Foreskin fibroblast (primary cell): ENCODE measurements at places on chromosomes 13 and 19.

DNA sequence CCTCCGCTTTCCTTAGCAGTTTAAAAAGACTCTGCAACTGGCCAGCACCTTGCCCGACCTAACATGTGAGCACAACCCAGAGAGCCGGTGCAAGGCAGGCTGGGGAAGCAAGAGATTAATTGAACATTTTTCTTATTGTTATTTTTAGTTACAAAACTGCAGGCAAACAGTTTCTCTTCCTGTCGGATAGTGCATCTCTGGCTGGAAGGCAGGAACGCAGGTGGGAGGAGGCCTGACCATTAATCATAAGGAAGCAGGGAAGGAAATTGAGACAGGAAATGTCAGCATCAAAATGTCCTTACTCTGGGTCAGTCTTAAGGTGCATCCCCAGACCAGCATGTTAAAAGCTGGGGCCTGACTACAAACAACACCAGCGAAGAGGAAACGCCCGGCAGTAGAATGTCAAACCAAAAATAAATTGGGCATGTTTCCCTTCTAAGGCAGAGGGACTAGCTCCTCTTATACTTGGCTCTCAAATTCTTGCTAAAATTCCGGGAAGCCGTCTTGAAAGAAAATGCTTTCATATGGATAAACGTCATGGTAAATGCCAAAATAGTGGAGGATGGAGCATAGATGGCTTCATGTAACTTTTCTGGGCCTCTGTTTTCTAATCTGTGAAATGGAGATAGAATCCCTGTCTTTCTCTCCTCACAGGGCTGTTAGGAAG, 226.8 kb downstream of the RAP2A start:
- DNase-seq = no peak

DNA sequence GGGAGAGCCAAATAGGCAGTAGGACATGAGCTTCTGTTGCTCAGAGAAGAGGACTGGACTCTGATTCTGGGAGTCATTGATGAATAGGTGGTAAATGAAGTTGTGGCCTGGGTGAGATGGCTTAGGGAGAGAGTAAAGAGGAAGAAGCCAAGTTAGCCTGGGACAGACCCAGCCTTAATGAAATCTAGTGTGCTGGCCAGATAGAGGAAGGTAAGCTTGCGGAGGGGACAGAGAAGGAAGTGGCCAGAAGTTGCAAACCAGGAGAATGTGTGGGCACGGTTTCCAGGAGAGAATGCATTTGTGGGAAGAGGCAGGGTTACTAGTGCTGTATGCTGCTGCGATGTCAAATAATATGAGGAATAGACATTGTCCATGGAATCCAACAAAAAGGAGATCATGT, 83.3 kb upstream of the OLFM4 start:
- DNase-seq = no peak

GRCh38 chr19:57802269-57802668, 12.4 kb downstream of the ZNF552 start:
- no peak for DNase-seq

DNA sequence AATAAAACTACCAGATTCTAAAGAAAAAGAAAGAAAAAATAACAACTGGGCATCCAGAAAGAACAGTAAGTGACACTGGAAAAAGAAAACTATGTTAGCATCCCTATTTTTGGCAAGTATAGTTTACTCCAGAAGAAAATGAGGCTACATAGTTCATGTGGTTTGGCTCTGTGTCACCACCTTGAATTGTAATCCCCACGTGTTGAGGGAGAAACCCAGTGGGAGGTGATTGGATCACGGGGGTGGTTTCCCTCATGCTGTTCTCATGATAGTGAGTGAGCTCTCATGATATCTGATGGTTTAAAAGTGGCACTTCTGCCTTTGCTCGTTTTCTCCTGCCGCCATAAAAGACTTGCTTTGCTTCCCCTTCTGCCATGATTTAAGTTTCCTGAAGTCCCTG, 76.9 kb downstream of the ITGBL1 start:
- DNase-seq = peak; percentile 81

DNA sequence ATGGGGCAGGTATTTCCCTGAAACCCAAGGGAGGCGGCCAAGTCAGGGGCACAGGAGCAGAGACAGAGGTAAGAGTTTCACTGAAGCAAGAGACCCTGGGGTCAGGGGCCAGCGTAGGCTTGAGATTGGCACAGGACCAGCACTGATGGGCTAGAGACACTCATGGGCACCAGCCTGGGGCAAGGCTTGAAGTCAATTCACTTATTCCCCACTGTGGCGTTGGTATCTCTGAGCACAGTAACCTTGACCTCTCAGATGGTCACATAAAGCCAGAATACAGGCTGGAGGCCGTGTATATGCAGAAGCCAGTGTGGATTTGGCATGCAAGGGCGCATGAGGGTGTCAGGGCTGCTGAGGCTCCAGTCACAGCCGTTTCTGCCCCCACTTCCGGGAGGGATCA, 173.5 kb upstream of the GPR12 start:
- DNase-seq = no peak

DNA sequence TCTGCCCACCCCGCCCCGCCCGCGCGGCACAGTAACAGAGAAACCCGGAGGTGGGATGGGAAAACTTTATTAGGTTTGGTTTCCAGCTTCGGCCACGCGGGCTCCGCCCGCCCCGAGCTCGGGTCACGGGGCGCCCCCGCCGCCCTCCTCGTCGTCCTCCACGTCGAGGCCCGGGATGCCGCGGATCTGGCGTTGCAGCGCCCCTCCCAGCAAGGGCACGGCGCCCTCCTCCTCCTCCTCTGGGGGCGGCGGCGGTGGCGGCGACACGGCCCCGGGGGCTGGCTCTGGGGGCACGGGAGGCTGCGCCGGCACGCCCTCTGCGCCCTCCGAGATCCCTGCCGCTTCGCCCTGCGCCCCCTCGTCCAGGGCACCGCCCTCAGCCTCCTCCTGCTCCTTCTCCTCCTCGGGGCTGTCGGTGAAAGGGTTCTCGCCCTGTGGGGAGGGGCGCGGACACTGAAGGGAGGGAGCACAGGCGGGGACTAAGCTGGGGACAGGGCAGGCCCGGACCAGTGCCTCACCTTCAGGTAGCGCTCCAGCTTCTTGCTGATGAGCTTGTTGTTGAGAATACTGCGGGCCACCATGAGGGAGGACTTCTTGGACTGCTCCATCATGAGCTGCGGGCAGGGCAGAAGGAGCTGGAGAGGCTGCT, 536 bp upstream of the AKAP8 start:
- DNase-seq = peak; percentile 69

DNA sequence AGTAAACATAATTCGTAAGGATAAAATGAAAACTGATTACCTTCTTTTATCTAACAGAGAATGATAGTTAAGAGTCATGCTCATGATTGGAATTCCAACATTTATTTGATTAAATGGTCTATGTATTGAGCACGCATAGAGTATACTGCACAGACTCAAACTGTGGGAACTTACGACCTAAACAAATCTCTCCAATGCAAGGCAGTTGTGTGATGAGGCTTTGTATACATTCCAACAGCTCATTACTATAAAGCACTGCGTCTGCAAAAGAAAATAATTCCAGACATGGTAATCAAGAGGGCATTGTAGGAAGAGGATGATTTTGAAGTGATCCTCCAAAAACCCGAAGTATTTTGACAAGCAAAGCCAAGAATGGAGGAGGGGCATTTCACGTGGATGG, 169.5 kb downstream of the NUFIP1 start:
- no peak for DNase-seq

DNA sequence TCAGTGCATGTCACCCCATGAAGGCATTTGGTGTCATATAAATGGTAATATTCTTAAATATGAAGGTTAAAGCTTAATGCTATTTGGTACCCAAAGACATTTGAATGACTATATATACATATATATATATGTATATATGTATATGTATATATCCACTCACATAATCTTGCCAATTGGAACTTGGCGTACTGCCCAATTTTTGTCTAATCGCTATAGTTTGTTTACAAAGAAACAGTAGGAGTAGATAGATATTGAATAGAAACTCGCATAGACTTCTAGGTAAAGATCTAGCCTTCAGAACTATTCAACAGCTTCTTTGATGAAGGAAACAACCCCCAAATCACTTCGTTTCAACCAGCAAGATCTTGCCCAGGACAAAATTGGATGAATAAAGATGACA, 24.1 kb downstream of the KLF5 start:
- DNase-seq = no peak

DNA sequence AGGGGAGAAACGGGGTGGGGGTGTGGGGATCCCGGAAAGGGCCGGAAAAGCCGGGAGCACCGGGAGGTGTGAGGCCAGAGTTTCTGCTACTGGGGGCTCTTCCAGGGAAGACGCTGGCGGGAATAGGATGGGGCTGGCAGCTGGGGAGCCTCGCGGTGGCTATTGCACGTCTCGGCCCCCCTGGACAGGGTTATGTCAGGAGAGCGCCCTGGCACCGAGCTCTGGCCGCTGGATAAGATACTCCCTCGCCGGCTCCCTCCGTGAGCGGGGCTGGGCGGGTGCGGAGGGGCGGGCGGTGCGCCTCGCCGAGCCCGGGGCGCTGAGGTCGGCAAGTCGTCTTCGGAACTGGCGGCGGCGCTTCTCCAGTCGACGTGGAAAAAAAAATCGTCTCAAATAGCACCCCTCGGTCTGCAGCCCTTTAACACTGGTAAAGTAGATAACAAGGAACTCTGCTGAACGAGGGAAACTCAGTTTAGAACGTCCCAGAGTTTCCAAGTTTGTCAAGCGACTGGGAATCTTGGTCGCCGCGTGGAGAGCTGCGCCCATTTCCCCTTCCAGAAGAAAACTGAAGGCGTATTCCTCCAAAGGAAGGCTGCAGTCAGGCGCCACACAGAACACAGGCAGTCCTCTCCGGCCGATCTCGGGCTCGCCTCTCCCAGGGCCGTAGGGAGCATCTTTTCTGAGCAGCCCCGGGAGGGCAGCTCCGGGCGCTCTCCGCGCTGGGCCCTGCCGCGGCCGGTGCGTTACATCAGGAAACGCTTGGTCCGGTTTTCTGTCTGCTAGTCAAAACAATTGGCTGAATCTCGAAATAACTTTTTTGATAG, 115.1 kb downstream of the KCNRG start:
- DNase-seq = peak; percentile 69

GRCh38 chr13:84784443-84785153, 902.3 kb upstream of the SLITRK1 start:
- no peak for DNase-seq

DNA sequence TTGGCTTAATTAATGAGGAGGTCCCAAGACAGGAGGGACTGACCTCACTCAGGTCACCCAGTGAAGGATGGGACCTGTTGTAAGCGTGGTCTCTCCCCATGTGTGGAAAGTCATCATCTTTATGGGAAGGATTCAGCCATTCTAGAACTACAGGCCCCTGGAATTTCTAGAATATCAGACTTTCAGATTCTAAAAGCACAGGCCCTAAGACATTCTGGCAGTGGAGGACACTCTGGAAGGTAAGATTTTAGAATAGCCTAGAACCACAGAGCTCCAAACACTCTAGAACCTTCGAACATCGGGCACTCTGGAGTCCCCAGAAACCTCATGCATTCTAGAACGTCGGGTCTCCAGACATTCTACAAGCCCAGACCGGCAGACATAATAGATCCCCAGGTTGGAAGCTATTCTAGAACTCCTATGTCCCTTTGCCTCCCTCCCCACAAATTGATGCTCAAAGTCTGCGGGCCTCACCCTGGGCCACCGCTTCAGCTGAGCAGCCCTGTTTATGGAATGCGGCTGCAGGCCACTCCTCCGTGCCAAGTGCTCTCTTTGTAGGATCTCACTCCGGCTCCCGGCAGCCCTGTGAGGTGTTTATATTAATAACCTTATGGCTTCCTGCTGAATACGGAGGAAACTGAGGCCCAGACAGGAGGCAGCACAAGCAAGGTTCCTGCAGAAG, 1.9 kb upstream of the KLK15 start:
- peak; percentile 30 for DNase-seq

DNA sequence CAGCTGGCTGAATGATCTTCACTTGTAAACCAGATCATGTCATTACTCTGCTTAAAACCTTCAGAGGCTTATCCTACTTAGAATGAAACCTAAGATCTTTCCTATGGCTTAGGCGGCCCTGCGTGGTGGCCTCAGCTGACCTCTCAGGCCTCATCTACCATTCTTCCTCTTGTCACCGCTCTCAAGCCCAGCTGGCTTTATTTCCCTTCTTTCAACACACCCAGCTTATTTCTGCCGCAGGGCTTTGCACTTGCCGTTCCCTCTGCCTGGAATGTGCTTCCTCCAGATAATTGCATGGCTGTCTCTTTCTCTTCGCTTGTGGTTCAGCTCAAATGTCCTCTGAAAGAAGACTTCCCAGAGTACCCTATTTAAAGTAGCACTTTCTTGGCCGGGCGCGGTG, 3.6 kb upstream of the ASF1B start:
- DNase-seq = peak; percentile 77

DNA sequence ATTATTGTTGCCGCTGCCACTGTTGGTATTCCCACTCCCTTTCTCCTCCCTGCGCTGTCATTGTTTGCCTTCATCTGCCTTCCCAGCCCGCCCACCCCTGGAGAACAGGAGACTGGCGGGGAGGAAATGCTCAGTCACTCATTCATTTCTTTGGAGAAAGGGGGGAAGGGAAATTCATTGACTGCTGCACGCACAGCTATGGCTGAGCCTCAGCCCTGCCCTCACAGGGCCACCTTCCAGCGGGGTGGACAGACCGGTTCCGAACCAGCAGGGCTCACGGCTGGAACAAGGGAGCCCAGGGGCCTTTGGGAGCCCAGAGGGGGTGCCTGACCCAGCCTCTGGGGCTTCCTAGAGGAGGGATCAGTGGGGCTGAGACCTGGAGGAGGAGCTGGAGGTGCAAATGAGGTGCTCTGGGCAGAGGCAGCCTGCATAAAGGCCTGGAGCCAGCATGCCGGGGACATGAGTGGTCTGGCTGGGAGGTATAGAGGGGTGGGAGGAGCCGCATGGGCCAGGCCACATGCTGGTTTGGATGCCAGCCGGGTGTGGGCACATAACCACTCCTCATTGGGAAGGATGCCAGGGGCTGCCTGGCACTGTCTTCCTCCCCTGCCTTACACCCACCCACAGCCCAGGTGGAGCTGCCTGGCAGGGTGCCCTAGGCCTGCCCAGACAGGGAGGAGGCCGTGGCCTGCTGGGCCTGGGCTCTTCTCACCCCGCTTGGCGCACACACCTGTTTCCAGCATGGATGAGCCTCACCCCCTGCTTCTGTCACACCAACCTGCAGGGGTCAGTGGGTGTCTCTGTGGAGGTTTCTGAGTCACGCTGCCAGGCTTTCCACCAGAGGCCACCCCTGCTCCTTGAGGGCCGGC, 26.8 kb downstream of the PPP5C start:
- DNase-seq = peak; percentile 67

DNA sequence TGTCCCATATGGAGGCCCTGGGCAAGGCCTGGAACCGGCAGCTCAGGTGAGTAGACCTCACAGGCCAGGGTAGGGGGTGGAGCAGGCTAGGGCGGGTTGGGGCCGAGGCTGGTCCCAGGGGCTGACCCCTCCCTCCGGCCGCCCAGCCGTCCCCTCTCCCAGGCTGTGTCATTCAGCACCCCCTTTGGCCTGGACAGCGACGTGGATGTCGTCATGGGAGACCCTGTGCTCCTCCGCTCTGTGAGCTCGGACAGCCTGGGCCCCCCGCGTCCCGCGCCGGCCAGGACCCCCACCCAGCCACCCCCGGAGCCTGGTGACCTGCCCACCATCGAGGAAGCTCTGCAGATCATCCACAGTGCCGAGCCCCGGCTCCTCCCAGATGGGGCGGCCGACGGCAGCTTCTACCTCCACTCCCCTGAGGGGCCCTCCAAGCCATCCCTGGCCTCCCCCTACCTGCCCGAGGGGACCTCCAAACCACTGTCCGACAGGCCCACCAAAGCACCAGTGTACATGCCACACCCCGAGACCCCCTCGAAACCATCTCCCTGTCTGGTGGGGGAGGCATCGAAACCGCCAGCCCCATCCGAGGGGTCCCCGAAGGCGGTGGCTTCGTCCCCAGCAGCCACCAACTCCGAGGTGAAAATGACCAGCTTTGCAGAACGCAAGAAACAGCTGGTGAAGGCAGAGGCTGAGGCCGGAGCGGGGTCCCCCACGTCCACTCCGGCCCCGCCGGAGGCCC, 16.0 kb downstream of the CAMSAP3 start:
- no peak for DNase-seq
